ENCODE measurements at places on chromosomes 11 and 22.

GRCh38 chr11:133928628-133929059, 28.1 kb downstream of the IGSF9B start:
- DNase-seq = peak; percentile 29

- DNase-seq = no peak
Measured at GRCh38 chr22:32005453-32005852, 37.6 kb upstream of the SLC5A1 start.

DNA sequence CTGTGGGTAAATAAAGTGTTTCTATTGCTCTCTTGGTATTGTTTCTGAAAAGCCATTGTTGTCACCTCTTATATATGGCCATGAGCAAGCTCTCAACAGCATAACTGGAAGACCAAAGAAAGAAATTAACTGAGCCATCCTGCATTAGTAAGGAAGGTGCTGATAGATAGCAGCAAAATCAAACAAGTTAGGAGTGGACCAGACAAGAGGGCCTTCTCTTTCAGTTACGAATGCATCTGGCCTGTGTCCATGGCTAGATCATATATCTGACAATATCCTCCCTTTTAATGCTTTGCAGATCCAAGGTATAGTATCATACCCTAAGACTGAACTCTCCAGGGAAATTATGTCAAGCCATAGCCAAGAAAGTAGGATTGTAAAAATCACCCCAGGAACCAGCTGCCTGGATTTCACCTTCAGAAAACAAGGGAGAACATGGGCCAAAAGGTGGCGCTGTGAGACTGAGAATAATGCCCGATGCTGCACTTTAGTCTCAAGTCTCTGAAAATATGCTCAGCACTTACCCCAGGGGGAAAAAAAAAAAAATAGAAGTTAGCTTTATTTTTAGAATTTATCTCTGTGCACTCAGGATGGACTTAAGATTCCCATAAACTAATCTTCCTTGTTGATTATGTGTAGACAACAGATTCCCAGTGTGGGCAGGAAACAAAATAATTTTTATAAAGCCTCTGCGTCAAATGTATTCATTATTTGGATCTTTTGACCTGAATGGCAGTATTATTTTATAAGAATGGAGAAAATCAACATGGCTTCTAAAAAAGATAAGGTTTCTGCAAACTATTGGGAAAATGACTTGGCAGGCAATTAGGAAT, 415.1 kb downstream of the ETS1 start:
- peak; percentile 60 for DNase-seq

DNA sequence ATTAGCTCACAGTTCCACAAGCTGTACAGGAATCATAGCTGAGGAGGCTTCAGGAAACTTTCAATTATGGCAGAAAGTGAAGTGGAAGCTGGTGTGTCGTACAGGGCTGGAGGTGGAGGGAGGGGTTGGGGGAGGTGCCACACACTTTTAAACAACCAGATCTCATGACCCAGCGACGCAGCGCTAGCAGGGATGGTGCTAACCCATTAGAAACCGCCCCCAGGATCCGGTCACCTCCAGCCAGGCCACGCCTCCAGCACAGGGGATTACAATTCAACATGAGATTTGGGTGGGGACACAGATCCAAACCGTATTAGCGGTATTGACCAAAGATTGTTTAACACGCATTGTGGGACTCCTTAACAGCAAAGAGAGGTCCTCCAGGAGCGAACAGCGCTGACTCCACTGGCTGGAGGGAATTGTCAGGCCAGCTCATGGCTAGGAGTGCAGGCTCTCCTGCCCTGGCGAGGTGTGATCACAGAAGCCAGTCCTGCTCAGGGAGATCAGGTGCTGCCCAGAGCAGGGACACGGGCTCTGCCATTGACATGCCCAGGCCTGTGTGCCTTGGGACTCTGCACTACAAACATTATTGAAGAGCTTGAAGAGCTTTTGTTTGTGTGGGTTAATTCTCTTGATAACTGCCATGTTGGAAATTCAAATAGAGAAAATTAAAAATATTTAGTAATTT, 215.3 kb downstream of the TBC1D22A start:
- no peak for DNase-seq

- DNase-seq = no peak
Measured at GRCh38 chr11:34192481-34193401, 87.3 kb downstream of the NAT10 start.

DNA sequence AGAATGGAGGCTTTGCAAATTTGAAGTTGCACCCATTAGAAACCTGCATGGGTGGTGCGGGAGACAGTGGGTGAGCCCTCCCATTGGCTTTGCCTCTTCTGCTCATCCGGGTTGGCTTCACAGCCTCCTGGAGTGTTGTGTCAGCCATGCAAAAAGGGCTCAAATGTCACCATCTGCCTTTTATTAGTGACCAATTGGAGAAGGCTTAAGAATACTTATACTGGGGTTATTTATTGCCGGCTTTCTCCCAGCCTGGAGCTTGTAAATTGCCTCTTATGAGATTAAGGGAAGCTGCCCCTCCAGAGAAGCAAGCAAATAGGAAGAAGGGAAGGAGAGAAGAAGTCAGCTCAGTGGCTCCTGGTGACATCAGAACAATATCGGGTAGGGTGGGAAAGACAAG, 182.6 kb downstream of the ST3GAL4 start:
- DNase-seq = no peak
